ENCODE measurements at places on chromosomes 1 and 21. TPM values are rescaled to one million over a fixed set of nuclear protein-coding genes. Genes with fewer than 3 reads are reported as not detected.

DNA sequence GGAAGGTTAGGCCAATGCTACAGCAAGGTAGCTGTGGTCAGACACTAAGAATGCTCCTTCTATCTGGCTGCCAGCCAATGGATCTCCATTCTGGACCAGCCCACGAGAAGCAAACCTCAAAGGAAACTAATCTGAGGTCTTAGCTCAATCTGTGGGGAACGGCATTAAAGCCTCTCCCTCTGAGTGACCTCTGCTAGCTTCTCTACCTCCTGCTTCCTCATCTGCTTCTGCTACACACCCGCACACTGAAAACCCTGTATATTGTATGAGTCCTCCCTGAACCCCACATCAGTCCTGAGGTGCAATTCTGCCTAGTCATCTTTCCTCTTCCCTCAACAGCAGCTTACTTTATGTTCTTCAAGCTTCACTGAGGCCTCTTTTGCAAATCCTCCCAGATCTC is 6.9 kb upstream of the GALE start:
- H3K4me3 ChIP-seq: no peak overlapping the region
- DNase-seq: no peak
- no peaks in the 10 kb centered on the region for H3K27me3 ChIP-seq
- no peaks in the 10 kb centered on the region for H3K4me1 ChIP-seq
- no peak overlapping the region for H3K27ac ChIP-seq

DNA sequence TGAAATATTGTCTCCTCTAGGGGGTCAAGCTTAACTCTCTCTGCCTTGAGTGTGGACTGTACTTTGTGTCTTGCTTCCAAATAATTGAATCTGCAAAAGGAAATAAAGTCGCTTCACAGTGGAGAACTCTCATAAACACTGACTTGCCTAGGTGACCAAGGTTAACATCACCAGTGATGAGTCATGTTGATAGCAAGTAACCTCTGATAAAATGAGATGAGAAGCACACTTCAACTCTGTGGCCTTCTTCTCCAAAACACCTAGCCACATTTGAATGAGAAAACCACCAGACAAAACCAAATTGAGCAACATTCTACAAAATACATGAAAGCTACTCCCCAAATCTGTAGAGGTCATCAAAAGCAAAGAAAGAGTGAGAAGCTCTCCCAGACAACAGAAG is 37.6 kb downstream of the PDE4B start:
- H3K27me3 ChIP-seq: no peaks in the 10 kb centered on the region
- H3K4me3 ChIP-seq: no peak overlapping the region
- DNase-seq: no peak
- no peak overlapping the region for H3K27ac ChIP-seq
- H3K36me3 ChIP-seq: no peaks in the 10 kb centered on the region
- H3K4me1 ChIP-seq: peaks cover 3% of the 10 kb centered on the region

GRCh38 chr1:218851586-218851985 is 322.1 kb upstream of the LYPLAL1 start:
- H3K27me3 ChIP-seq: no peaks in the 10 kb centered on the region
- peak; percentile 94 for DNase-seq
- no peak overlapping the region for H3K4me3 ChIP-seq
- H3K4me1 ChIP-seq: peaks cover 39% of the 10 kb centered on the region
- peak overlapping the region; percentile 98 for H3K27ac ChIP-seq

DNA sequence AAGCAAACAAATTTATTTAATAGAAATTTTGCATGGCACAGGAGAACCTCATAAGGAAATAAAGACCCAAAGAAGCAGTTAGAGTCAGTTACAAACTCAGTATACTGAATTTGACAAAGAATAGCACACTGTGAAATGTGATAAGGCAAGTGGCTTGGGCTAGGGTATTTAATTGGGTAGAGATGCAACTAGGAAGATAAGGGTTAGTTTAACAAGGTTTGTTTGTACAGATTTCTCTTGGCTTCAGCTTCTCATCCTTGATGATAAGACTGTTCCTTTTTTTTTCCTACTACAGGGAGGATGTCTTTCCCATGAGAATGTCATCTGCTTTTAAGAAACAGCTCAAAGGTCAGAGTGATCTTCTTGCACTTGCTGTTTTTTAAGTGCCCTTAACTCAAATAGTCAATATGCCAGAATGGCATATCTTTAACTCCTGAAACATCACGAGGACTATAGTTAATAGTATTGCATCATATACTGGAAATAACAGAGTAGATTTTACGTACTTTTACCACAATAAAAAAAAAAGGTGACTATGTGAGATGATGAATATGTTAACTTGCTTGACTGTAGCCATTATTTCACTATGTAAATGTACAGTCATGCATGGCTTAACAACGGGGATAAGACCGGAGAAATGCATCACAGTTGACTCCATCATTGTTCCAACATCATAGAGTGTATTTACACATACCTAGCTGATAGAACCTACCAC is 9.2 kb upstream of the TRAF3IP3 start:
- DNase-seq: no peak
- no peak overlapping the region for H3K4me3 ChIP-seq
- H3K4me1 ChIP-seq: no peaks in the 10 kb centered on the region
- no peaks in the 10 kb centered on the region for H3K27me3 ChIP-seq

- DNase-seq: no peak
- no peak overlapping the region for H3K27ac ChIP-seq
- H3K4me3 ChIP-seq: no peak overlapping the region
- H3K36me3 ChIP-seq: no peaks in the 10 kb centered on the region
- no peaks in the 10 kb centered on the region for H3K27me3 ChIP-seq
Measured at GRCh38 chr1:100512803-100513352, 25.1 kb upstream of the GPR88 start.

- H3K27me3 ChIP-seq: peaks cover 38% of the 10 kb centered on the region
- no peaks in the 10 kb centered on the region for H3K36me3 ChIP-seq
- no peak overlapping the region for H3K27ac ChIP-seq
- no peak for DNase-seq
- no peak overlapping the region for H3K4me3 ChIP-seq
Measured at GRCh38 chr1:20319456-20320220, 29.0 kb downstream of the VWA5B1 start.

- peak; percentile 44 for DNase-seq
- no peaks in the 10 kb centered on the region for H3K36me3 ChIP-seq
- peak overlapping the region; percentile 79 for H3K4me3 ChIP-seq
- H3K27me3 ChIP-seq: no peaks in the 10 kb centered on the region
Measured at GRCh38 chr1:174998569-174999215, 1.1 kb upstream of the CACYBP start.

GRCh38 chr1:92203105-92203504 is 14.6 kb upstream of the C1orf146 start:
- no peak for DNase-seq
- no peak overlapping the region for H3K4me3 ChIP-seq
- no peaks in the 10 kb centered on the region for H3K36me3 ChIP-seq
- H3K27ac ChIP-seq: no peak overlapping the region
- H3K27me3 ChIP-seq: no peaks in the 10 kb centered on the region
- H3K4me1 ChIP-seq: no peaks in the 10 kb centered on the region

DNA sequence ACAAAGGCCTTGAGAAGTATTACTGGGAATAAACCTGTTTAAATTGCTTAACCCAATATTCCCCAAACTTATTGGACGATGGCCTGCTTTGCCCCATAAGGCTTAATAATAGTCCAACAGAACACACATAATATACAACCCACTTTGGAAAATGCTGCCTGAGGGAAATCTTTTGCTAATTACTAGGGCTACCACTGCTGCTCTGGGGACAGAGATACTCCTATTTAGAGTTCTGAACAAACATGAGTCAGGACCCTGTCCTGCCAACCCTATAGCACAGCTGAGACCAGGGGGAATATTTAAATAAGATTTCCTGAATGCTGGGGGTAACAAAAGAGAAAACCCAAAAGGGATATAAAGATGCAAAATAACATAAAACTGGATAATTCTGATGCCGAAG is 139.1 kb downstream of the BRINP2 start:
- no peak overlapping the region for H3K27ac ChIP-seq
- no peak overlapping the region for H3K4me3 ChIP-seq
- H3K27me3 ChIP-seq: no peaks in the 10 kb centered on the region
- no peak for DNase-seq
- H3K36me3 ChIP-seq: no peaks in the 10 kb centered on the region

DNA sequence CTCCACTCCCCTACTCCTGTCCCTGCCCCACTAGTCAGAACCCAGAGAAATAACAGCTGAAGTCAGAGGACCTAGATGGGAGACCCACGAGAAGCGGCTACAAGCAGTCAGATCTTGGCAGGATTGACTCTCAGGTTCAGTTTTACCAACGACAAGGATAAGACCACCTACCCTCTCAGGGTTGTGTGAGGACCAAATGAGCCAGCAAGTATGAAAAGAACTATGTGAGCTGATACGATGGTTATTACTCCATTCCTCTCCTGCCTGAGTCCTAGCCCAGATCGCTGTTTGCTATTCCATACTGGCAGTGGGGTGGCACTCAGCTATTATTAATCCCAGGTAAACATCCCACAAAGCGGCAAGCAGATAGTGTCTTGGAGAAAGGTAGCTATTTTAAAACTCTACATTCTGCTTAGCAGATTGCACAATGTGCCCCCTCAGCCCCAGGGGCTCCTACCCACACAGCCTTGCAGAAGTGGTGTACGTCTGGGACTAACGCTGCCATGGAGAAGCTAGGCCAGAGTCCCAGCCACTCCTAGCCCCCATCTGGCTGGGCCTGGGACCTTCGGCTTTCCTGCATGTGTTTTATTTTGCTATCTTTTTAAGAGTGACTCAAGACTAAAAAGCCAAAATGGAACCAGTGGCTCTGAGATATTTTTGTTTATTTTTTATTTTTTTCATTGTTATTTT is 58.9 kb downstream of the CD46 start:
- H3K4me1 ChIP-seq: no peaks in the 10 kb centered on the region
- H3K27me3 ChIP-seq: no peaks in the 10 kb centered on the region
- H3K27ac ChIP-seq: no peak overlapping the region
- H3K4me3 ChIP-seq: no peak overlapping the region

DNA sequence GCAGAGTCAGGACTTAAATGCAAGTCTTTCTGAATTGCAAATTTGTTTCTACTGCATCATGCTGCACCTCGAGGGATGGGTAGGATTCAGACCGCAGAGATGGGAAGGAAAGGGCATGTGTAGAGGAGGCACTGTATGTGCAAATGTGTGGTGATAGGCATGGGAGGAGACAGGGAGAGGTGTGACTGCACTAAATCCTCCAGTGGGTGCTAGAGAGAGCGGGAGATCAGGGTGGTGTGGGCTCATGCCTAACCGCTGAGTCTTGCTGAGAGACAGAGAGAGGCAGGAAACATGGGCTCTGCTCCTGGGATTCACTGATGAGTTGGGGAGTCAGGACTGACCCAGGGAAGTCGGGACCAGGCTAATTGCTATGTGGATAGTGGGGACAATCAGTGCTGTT is 61.1 kb downstream of the PTPRU start:
- H3K36me3 ChIP-seq: peaks cover 7% of the 10 kb centered on the region
- H3K27me3 ChIP-seq: no peaks in the 10 kb centered on the region
- H3K4me1 ChIP-seq: no peaks in the 10 kb centered on the region
- H3K27ac ChIP-seq: no peak overlapping the region
- H3K4me3 ChIP-seq: no peak overlapping the region
- DNase-seq: no peak

Gene CELA3B
- total RNA-seq: not detected

DNA sequence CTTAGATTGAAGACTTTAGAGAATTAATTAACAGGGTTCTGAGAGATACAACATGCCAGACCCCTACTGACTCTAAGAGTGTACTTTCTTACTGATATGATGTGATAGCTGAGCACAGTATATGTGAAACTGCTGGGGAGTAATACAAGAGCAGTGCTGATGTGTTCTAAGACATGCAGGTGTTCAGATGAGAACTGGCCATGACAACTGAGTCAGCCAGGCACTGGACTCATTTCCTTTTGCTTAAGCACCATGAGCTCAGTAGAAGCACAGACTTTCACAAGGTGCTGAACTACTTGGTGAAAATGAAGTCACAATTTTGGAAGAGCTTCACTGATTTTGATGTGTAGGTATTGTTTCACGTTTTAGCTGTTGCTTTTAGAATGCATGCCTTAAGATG is 15.9 kb upstream of the POGZ start:
- peaks cover 3% of the 10 kb centered on the region for H3K27me3 ChIP-seq
- H3K27ac ChIP-seq: no peak overlapping the region
- no peak overlapping the region for H3K4me3 ChIP-seq
- H3K36me3 ChIP-seq: no peaks in the 10 kb centered on the region

Gene SMAP2
- total RNA-seq: 15.0 TPM

DNA sequence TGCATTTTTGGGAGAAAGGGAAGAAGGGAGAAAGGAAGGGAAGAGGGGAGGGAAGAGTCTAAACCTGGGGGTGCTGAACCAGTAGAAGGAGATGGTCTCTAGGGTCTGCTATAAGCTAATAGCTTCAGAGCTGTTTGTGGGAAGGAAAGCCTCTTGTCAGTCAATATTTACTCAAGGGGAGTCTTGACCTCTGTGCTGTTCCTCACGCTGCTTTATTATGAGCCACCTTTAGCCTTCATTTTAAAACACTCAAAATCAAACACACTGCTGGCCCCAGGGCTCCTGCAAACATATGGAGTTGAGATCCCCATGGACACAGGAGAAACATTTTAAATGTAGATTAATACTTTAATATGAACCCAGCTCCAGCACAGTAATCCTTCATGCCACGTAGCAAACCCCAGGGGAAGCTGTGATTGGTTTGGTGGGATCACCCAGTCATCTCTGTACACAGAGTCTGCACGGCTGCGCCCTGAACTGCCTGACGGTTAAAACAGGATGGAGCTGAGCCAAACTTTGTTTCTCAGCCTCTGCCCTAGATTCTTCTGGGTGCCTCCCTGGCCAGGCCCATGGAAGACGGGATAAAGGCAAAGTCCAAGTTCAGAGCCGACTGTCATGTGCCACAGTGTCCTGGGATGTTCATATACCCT is 40.2 kb upstream of the VWA5B1 start:
- no peak overlapping the region for H3K27ac ChIP-seq
- DNase-seq: no peak
- peaks cover 4% of the 10 kb centered on the region for H3K27me3 ChIP-seq
- H3K36me3 ChIP-seq: no peaks in the 10 kb centered on the region
- H3K4me3 ChIP-seq: no peak overlapping the region
- peaks cover 3% of the 10 kb centered on the region for H3K4me1 ChIP-seq

- H3K27me3 ChIP-seq: no peaks in the 10 kb centered on the region
- H3K4me3 ChIP-seq: no peak overlapping the region
- H3K27ac ChIP-seq: no peak overlapping the region
- H3K36me3 ChIP-seq: peaks cover 31% of the 10 kb centered on the region
- DNase-seq: no peak
- H3K4me1 ChIP-seq: no peaks in the 10 kb centered on the region
Measured at GRCh38 chr21:43020177-43020576, 45.8 kb downstream of the PKNOX1 start.

DNA sequence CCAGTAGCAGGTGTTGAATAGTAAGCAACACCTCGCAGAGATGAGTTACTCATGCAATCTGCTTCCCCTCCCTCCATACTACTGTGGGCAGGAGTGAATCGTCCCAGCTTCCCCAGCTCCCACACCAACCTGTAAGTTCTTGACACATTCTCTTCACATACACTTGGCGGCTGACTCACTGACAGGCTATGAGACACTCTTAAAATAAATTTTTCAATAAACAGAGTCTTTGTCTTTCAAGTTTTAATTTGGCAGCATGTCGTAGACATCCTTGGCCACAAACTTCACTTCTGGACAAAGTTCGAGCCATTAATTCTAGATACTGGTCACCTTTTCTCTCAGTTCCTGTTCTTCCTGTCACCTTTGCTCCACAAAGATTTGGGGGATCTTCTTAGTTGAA is 290.7 kb downstream of the TM2D1 start:
- H3K27ac ChIP-seq: no peak overlapping the region
- H3K27me3 ChIP-seq: no peaks in the 10 kb centered on the region
- no peak overlapping the region for H3K4me3 ChIP-seq
- H3K36me3 ChIP-seq: no peaks in the 10 kb centered on the region
- H3K4me1 ChIP-seq: peaks cover 9% of the 10 kb centered on the region
- no peak for DNase-seq

Gene S100B
- 0.25 TPM for total RNA-seq

- no peak for DNase-seq
- no peaks in the 10 kb centered on the region for H3K4me1 ChIP-seq
- no peaks in the 10 kb centered on the region for H3K36me3 ChIP-seq
- H3K27ac ChIP-seq: no peak overlapping the region
- no peaks in the 10 kb centered on the region for H3K27me3 ChIP-seq
Measured at GRCh38 chr21:41627428-41627827, 119.5 kb upstream of the TMPRSS2 start.
